ENCODE measurements at places on chromosomes 6 and 20. TPM values are rescaled to one million over a fixed set of nuclear protein-coding genes. Genes with fewer than 3 reads are reported as not detected.

Gene GFRA4
- not detected for total RNA-seq

Gene ABHD12
- 19.0 TPM for total RNA-seq

- H3K27ac ChIP-seq: no peak overlapping the region
- H3K4me1 ChIP-seq: no peaks in the 10 kb centered on the region
- no peaks in the 10 kb centered on the region for H3K27me3 ChIP-seq
- no peak for DNase-seq
These were observed 58.2 kb downstream of the NFATC2 start for GRCh38 chr20:51484141-51484815.

GRCh38 chr6:81215092-81215432 is 537.4 kb downstream of the TENT5A start:
- no peaks in the 10 kb centered on the region for H3K36me3 ChIP-seq
- DNase-seq: no peak
- H3K27me3 ChIP-seq: no peaks in the 10 kb centered on the region
- H3K4me3 ChIP-seq: no peak overlapping the region
- no peak overlapping the region for H3K27ac ChIP-seq

- H3K27me3 ChIP-seq: no peaks in the 10 kb centered on the region
- no peak for DNase-seq
- H3K4me3 ChIP-seq: no peak overlapping the region
- H3K36me3 ChIP-seq: no peaks in the 10 kb centered on the region
- no peaks in the 10 kb centered on the region for H3K4me1 ChIP-seq
These were observed 671.7 kb upstream of the NRSN1 start for GRCh38 chr6:23454080-23454976.

Gene TAAR9
- total RNA-seq: not detected

GRCh38 chr20:58650181-58650775 is 805 bp upstream of the STX16 start:
- H3K4me1 ChIP-seq: no peaks in the 10 kb centered on the region
- no peaks in the 10 kb centered on the region for H3K27me3 ChIP-seq
- peak overlapping the region; percentile 94 for H3K27ac ChIP-seq
- H3K4me3 ChIP-seq: peak overlapping the region; percentile 97
- peak; percentile 53 for DNase-seq

GRCh38 chr6:45946887-45947286 is 68.8 kb downstream of the CLIC5 start:
- no peak for DNase-seq
- H3K4me3 ChIP-seq: no peak overlapping the region
- no peaks in the 10 kb centered on the region for H3K27me3 ChIP-seq
- H3K4me1 ChIP-seq: no peaks in the 10 kb centered on the region
- H3K36me3 ChIP-seq: no peaks in the 10 kb centered on the region

- no peaks in the 10 kb centered on the region for H3K4me1 ChIP-seq
- no peak for DNase-seq
- H3K27me3 ChIP-seq: no peaks in the 10 kb centered on the region
These were observed 90.9 kb downstream of the PRND start for GRCh38 chr20:4812641-4813075.

Gene TJAP1
- 11.5 TPM for total RNA-seq

- H3K4me3 ChIP-seq: no peak overlapping the region
- no peaks in the 10 kb centered on the region for H3K4me1 ChIP-seq
- no peak overlapping the region for H3K27ac ChIP-seq
- no peaks in the 10 kb centered on the region for H3K27me3 ChIP-seq
These were observed 10.9 kb upstream of the B4GALT5 start for GRCh38 chr20:49724408-49725223.

Gene RBM24
- not detected for total RNA-seq

Gene HCRTR2
- not detected for total RNA-seq

Gene PTPN1
- total RNA-seq: 14.9 TPM

Gene C6orf132
- total RNA-seq: 0.40 TPM

Gene KIAA0408
- 0.06 TPM for total RNA-seq

- H3K27ac ChIP-seq: no peak overlapping the region
- H3K27me3 ChIP-seq: no peaks in the 10 kb centered on the region
- no peak overlapping the region for H3K4me3 ChIP-seq
- DNase-seq: no peak
- no peaks in the 10 kb centered on the region for H3K36me3 ChIP-seq
These were observed 540.5 kb downstream of the CD83 start for GRCh38 chr6:14658030-14658429.

GRCh38 chr20:9769954-9770353 is 68.9 kb downstream of the PAK5 start:
- no peak for DNase-seq
- H3K4me1 ChIP-seq: no peaks in the 10 kb centered on the region
- H3K27me3 ChIP-seq: no peaks in the 10 kb centered on the region
- no peak overlapping the region for H3K4me3 ChIP-seq
- H3K36me3 ChIP-seq: no peaks in the 10 kb centered on the region

DNA sequence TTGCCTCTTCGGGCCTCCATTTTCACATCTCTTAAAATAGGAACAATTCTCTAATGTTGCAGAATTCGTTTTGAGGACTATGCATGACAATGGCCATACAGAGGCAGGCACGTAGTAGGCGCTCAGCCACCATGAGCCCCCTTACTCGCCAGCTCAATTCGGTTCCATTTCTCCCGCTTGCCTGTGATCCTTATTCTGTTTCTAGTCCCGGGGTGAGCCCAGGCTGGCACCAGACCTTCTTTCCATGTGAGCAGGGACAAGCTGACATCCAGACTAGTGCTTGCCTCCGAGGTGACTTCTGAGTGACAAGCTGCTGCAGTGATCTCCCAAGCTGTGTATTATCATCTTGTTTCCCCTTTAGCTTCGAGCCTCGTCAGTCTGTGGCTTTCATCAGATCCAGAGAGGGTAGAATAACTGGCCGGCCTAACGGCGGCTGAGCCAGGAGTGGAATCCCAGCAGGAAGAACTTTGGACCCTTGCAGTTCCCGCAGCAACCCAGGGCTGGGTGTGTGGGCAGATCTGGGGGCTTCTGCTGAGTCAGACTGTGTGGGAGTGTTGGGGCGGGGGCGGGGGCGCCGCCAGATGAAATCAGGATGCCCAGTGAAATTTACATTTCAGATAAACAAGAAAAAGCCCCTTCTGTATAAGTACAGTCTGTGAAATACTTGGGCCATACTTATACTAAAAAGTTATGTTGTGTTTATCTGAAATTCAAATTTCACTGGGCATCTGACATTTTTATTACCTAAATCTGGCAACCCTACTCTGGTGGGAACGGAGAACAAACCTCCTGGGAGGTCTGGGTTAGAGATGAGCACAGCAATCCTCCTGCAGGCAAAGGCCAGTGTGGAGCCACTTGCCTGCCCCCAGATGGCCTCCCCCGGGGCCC is 10.9 kb downstream of the BANF2 start:
- H3K27ac ChIP-seq: no peak overlapping the region
- peaks cover 3% of the 10 kb centered on the region for H3K4me1 ChIP-seq
- no peaks in the 10 kb centered on the region for H3K27me3 ChIP-seq
- H3K4me3 ChIP-seq: no peak overlapping the region
- no peaks in the 10 kb centered on the region for H3K36me3 ChIP-seq

DNA sequence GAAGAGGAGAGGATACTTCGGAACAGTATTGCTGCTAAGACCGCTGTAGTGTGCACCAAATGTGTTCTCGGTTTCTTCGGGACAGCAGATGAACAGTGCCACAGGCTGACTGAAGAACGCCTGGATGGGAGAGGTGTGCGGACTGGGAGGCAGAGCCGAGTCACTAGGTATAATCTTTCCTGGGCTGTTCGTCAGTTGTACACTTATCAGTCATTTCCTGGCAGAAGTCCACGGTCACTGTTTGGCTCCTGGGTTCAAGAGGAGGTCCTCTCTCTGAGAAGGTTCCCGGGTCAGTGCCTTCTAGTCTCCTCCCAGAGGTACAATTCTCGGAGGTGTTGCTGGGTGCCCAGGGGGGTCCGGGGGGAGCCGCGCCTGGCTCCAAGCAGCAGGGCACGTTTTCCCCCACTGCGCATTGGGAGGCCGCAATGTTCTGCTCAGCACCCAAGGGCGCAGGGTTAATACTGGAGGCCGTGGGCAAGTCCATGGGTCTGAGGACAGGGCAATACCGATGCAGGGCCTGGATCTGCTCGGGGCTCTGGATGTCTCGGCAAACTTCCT is 38.1 kb downstream of the GJA10 start:
- H3K27me3 ChIP-seq: no peaks in the 10 kb centered on the region
- H3K4me3 ChIP-seq: no peak overlapping the region
- no peak overlapping the region for H3K27ac ChIP-seq
- H3K36me3 ChIP-seq: no peaks in the 10 kb centered on the region
- no peak for DNase-seq
- H3K4me1 ChIP-seq: no peaks in the 10 kb centered on the region

Gene HCK
- total RNA-seq: 5.9 TPM

DNA sequence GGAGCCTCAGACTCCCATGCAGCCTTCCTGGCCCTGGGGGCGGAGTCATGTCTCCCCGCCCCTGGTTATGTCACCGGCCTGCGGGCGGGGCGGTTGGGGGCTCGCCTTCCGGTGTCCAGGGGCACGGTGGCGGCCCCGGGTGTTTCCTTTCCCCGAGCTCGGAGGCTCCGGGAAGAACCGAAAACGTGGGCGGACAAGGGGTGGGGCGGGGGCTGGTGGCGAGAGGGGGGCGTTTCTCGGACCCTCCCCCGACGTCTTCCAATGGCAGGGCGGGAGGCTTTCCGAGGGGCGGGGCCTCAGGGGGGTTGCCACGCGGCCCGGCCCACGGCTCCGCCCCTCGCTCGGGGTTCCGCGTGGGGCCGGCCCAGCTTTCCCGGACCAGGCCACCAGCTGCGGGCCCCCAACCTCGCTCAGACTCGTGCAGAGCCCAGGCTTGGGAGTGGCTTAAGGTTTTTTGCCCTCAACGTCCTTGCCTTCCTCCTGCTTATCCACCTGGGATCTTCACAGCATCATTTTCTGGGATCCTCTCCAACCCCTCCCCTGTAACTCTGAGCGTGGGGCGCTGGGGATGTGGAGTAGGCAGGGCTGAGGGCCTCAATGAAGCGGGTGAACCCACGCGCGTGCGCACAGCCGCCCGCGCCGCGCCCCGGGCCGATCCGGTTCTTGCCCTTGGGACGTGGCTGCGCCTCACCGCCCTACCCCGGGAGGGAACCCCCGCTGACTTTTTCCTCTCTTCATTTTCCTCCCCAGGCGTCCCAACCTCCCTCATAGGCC is 2.1 kb upstream of the NRN1 start:
- no peaks in the 10 kb centered on the region for H3K36me3 ChIP-seq
- H3K27ac ChIP-seq: no peak overlapping the region
- H3K27me3 ChIP-seq: peaks cover 49% of the 10 kb centered on the region
- peak; percentile 88 for DNase-seq

DNA sequence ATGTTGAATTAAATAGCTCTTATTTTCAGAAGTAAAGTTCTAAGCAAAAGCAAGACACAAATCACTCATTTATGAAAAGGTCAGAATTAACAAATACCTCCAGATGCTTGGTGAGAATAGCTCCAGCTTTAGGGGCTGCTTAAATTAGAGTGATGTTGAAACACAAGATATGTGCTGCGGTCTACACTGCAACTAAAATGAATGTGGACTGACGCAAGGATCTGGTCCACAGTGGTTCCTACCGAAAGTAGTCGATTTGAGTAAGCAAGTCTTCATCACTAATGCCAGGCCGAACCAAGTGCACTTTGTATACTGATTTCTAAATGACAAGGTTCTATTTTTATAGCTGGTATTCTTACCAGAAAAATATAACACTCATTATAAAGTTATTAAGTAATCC is 96.3 kb downstream of the PRDM1 start:
- no peaks in the 10 kb centered on the region for H3K4me1 ChIP-seq
- H3K27ac ChIP-seq: no peak overlapping the region
- no peak for DNase-seq
- H3K36me3 ChIP-seq: no peaks in the 10 kb centered on the region

Gene HLA-G
- 0.20 TPM for total RNA-seq

DNA sequence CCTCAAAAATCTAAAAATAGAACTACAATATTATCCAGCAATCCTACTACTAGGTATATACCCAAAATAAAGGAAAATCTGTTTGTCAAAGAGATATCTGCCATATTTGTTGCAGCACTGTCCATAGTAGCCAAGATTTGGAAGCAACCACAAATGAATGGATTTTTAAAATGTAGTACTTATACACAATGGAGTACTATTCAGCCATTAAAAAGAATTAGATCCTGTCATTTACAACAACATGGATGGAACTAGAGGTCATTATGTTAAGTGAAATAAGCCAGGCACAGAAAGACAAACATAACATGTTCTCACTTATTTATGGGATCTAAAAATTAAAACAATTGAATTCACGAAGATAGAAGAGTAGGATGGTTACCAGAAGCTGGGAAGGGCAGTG is 135.7 kb upstream of the CCDC28A start:
- no peaks in the 10 kb centered on the region for H3K36me3 ChIP-seq
- no peaks in the 10 kb centered on the region for H3K4me1 ChIP-seq
- DNase-seq: no peak
- H3K4me3 ChIP-seq: no peak overlapping the region

DNA sequence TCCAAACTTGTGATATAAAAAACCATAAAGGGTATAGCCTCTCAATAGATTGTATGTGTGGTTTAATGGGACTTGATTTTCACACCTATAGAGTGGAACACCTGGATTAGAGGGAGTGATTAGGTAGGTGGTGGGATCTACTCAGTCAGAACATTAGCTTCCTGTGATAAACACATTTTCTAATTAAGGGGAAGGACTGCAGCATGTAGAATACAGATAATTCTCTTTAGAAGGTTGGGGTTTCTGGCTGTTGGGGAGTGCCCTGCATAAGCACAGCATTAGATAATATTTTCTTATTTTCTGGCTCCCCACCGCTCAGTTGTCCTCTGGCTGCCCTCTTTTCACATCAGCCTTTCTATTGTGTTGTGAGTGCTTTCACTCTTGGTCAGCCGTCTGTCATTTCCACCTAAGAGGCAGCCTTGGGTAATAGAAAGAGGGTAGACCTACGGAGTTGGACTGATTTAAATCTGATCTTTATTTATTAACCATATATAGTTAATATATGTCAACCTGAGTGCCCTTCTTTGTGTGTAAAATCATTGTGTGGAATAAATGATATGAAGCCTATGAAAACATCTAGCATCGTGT is 8.0 kb downstream of the CSE1L start:
- no peaks in the 10 kb centered on the region for H3K4me1 ChIP-seq
- H3K27ac ChIP-seq: no peak overlapping the region
- H3K27me3 ChIP-seq: no peaks in the 10 kb centered on the region
- H3K36me3 ChIP-seq: peaks cover 8% of the 10 kb centered on the region

DNA sequence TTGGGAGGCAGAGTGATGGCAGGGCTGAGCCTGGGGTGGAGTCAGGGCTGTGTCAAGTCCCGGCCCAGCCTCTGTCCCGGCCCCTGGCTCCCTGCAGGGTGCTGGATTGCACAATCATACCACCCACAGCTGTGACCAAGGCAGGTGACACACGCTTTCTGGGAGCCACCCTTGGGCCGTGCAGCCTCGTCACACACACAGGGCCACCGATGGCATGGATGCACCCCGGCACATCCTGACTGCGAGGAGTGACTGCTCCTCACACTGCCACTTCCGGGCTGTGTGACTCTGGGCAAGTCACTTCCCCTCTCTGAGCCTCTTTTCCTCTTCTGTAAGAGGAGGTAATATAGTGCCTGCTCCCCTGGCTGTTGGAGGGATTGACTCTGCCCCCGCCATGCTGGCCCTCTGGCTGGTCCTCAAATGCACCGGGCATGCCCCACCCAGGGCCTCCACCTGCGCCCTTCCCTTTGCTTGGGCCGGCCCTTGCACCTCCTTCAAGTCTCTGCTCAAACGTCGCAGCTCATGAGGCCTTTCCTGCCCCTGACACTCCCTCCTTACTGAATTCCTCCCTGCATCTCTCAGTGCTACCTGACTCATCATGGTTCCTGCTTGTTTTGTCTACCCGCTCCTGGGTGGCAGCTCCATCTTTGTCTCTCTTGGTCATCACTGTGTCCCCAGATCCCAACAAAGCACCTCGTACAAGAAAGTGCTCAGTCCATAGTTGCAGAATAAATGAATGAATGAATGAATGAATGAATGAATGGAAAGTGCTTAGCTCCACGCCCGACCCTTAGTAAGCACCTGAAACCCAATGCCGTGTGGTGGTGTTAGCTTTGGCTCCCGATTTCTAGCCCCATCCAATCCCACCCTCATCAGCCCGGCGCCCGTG is 93.5 kb downstream of the CEBPB start:
- H3K4me1 ChIP-seq: peaks cover 16% of the 10 kb centered on the region
- H3K27ac ChIP-seq: peak overlapping the region; percentile 62
- H3K4me3 ChIP-seq: no peak overlapping the region
- no peaks in the 10 kb centered on the region for H3K27me3 ChIP-seq

Gene PPIL4
- 7.5 TPM for total RNA-seq
